Right renal pelvis (tissue), 4 donors: ENCODE measurements at places on chromosomes 3 and 15.

DNA sequence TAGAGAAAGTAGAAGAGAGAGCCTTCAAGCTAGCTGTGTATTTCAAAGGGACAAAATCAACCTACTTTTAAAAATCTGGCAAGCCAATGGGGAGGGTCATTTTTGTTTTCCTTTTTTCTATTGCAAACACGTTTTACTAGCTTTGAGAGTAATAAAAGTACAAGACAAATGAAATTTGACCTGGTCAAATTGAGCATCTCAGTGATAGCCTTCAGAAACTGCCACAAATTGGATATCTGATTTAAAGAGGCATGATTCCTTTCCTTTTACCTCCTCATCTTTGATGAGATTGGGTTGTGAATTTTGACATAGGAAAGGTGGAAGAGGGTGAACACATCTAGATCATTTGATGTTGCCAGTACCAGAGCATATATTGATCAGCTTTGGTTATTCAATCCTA, 53.6 kb upstream of the RBMS3 start:
- DNase-seq, result no peak

DNA sequence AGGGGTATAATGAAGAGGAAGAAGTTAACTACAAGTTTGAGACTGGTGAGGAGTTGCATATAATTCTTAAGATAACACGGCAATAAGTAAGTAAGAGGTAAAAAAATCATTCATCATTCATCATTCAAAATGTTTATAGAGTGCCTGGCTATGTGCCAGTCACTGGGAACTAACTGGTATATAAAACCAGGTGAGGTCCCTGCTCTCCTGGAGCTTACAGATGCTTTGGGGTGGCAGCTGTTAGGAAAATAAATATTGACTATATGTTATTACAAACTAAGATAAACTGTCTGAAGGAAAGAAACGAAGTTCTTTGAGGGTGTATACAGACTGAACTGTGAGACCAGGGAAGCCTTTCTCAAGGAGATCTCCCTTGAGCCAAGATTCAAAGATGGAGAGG, 2.9 kb downstream of the CASR start:
- no peak for DNase-seq

GRCh38 chr3:45225465-45226205, 452 bp downstream of the TMEM158 start:
- DNase-seq, result no peak

DNA sequence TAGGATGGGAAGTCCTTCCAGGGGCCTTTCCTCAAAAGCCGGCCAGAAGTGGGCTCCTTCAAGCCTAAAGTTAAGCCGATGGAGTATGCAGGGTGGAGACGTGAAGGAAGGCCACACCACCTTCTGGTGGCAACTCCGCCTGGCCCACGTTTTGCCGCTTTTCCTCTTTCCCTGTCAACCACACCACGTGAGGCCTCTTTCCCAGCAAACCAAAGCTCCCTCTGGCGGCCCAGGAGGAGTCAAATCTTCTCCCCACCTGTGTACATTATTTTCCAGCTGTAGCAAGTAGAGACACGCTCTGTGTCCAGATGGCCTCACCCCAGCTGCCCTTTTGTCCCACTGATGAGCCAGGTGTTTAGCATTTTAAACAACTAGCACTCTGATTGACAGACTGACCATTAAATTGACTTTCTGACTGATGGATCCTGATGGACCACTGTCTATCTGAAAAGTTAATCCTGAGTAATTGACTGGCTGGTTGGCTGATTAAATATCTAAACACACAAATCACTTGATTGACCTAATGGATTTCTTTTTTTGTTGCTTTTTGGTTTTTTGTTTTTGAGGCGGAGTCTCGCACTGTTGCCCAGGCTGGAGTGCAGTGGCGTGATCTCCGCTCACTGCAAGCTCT, 59.6 kb upstream of the ZBTB38 start:
- no peak for DNase-seq

DNA sequence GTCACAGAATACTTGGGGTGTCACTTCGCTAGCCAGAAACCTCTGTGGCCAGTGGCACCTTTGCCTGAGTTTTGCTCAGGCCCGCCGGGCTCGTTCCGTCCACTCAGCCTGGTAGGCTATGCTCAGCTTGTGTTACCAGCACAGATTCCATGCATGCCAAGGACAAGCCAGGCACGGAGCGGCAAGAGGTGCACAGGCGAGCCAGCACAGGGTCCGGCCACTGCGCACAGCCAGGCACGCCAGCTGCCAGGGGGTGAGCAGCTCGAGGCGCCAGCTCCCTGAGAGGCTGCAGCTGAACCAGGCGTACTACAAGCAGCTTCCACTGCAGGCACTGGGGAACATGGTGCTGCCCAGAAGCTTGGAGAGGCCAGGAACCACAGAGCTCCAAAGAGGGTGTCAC, 14.7 kb downstream of the PCYT1A start:
- no peak for DNase-seq

- no peak for DNase-seq
Measured at GRCh38 chr3:105853801-105854432, 14.9 kb downstream of the CBLB start.

DNA sequence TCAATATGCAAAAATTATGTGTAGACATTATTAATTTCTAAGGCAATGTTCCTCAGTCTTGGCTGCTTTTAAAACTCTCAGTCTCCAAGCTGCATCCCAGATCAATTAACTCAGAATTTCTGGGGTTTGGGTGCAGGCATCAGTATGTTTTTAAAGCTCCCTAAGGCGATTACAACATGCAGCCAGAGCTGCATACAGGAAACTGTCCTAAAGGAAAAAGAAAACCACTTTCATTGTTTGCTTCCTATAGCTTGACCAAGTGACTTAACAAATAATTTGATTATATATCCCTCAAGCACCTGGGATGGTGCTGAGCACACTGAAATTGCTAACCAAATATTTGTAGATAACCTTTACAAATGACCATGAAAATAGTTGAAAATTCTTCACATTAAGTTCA, 194.7 kb downstream of the DTWD1 start:
- DNase-seq, result no peak

GRCh38 chr15:68256675-68257450, 20.7 kb upstream of the FEM1B start:
- peak; percentile 80 for DNase-seq

DNA sequence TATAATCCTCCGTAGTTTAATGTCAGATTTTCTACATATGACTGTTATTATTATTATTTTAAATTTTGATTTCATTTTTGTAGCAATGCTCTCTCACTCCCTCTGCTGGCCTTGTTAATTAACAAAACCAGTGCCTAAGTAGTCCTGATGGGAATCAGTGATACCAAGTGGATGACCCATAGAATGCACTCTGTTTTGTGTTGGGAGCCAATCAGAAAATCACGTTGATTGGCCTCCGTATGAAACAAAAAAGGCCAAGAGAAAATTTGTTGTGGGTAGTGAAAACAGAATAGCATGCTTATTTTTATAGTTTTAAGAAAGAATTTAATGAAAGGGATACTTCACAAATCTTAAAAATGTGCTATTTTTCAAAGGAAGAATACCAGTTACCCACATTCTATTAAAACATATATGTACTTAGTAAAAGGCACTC, 34.4 kb upstream of the MEIS2 start:
- no peak for DNase-seq

DNA sequence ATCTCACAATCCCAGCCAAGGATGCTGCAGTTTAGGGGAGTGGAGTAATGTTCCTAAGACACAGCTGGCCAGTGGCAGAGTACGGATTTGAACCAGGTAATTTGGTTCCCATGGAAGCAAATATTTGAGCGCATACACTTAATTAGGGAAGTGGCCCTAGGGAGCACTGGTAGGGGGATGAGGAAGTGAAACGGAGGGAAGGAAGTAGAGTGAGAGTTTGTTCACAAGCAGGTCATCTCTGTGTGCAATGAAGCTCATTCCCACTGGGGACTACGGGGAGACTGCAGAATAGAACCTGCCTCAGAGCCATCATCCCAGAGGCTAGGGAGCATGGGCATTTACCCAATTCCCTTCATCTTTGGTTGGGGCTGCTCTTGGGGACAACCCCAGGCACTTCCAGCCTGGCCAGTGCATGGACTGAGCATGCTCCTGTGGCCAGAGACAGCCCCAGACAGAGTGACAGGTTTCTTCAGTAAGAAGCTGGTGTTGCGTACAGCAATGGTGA, 317.2 kb upstream of the PROK2 start:
- no peak for DNase-seq

DNA sequence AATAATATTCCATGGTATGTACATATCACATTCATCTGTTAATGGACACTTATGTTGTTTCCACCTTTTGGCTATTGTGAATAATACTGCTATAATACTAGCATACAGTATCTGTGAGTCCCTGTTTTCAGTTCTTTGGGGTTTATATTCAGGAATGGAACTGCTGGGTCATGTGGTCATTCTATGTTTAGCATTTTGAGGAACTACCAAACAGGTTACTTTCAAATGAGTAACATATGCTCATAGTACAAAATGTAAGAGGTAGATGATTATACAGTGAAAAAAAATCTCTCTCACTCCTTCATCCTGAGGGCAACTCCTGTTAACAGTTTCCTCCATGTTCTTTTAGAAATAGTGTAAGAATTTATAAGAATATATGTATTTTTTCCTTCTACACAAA, 162.2 kb downstream of the PLD1 start:
- no peak for DNase-seq

DNA sequence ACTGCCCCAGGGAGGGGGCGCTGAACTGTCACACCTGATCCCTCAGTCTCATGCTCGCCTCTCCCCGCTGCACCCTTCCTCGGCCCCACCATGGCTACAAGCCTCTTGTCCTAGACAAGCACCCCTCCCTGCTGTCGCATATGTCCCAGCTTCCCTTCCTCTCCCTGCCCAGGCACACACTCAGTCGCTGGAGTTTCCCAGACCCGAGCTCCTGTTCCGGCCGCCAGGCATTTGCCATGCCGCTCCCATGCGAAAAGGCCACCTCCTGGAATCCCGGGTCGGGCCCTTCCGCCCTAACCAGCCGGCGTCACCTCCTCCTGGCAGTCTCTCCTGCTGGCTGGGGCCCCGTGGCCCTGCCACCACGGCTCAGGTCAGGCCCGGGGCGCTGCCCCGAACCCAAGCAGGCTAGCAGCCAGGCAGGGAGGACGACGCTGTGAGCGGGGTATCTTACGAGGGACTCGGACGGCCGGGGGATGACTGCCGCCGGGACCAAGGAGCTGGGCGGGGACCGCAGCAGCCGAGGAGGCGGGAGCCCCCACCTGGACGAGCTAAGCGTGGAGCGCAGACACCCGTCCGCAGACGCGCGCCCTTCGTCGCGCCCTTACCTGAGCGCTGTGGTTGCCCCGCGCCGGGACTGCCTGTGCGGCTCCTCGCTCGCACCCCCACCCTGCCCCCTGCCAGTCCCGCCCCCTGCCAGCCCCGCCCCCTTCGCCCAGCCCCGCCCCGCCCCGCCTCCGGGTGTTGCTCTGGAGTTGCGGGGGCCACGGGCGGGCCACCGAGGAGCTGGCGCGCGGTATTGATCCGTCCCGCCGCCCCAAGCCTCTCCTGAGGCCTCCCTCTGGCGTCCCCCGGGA, at the start of gene ALS2CL:
Gene ALS2CL, minus strand, starts transcription at position 642 of the 854 bp plus-strand sequence. CDS start 4,239 bp downstream, outside the sequence.
- no peak for DNase-seq

DNA sequence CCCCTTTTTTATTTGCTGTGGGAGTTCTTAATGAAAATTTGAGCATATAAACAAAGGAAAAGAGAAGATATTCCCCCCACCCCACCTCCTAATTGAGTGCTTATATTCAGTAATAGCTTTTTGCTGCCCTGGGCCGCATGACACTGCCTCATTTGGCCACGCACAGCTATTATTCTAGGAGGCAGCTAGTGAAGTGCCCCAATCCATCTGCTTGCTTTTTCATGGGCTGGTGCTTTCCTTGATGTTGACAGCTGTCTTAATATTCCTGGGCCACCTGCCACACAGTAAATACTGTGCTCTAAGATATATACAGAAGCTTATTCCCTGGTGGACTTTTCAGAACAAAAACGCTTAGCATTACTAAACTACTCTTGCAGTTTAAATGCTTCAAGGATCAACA, 3.8 kb upstream of the CRYBG3 start:
- no peak for DNase-seq

DNA sequence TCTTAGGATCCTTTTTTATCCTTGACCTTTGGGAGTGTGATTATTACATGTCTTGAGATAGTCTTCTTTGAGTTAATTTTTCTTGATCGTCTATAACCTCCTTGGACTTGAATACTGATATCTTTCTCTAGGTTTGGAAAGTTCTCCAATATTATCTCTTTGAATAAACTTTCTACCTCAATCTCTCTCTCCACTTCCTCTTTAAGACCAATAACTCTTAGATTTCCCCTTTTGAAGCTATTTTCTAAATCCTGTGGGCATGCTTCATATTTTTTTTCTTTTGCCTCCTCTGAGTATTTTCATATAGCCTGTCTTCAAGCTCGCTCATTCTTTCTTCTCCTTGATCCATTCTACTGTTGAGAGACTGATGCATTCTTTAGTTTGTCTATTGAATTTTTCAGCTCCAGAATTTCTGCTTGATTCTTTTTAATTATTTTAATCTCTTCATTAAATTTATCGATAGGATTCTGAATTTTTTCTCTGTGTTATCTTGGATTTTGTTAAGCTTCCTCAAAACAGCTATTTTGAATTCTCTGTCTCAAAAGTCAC, 12.1 kb downstream of the USF3 start:
- DNase-seq, result no peak

- no peak for DNase-seq
Measured at GRCh38 chr3:37214076-37214475, 39.7 kb upstream of the LRRFIP2 start.

DNA sequence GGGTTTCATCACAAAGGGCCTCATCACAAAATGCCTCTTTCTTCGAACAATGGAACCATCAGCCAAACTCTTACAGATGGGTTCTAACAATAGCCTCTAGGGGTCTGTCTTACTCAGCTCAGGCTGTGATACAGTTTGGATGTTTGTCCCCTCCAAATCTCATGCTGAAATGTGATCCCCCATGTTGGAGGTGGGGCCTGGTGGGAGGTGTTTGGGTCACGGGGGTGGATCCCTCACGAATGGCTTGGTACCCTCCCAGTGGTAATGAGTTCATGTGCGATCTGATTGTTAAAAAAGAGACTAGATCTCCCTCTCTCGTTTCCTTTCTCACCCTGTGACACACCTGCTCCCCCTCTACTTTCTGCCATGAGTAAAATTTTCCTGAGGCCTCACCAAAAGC, 47.9 kb upstream of the LIPC start:
- DNase-seq, result no peak

GRCh38 chr3:72279631-72280041, 494.7 kb upstream of the PROK2 start:
- no peak for DNase-seq

DNA sequence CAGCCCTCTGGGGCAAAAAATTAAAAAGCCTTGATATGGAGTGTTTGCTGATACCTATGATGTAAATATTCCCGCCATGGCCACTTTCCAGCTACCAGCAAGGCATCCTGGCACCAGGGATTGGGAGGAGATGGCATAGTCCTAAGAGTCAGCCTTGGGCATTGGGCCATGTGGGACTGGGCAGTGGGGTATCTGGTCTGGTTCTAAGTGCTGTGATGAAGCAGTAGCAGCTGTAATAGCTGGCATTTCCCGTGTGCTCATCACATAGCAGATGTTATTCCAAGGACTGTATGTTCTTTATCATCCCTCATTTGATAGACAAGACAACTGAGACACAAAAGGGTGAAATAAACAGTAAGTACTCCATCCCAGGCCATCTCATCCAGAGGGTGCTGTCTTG, 6.9 kb upstream of the SACM1L start:
- no peak for DNase-seq

GRCh38 chr3:171343693-171344092, 116.5 kb downstream of the TNIK start:
- no peak for DNase-seq

- no peak for DNase-seq
Measured at GRCh38 chr3:155252535-155252934, 40.9 kb downstream of the STRIT1 start.
